ENCODE measurements at places on chromosomes 3 and 15.

DNA sequence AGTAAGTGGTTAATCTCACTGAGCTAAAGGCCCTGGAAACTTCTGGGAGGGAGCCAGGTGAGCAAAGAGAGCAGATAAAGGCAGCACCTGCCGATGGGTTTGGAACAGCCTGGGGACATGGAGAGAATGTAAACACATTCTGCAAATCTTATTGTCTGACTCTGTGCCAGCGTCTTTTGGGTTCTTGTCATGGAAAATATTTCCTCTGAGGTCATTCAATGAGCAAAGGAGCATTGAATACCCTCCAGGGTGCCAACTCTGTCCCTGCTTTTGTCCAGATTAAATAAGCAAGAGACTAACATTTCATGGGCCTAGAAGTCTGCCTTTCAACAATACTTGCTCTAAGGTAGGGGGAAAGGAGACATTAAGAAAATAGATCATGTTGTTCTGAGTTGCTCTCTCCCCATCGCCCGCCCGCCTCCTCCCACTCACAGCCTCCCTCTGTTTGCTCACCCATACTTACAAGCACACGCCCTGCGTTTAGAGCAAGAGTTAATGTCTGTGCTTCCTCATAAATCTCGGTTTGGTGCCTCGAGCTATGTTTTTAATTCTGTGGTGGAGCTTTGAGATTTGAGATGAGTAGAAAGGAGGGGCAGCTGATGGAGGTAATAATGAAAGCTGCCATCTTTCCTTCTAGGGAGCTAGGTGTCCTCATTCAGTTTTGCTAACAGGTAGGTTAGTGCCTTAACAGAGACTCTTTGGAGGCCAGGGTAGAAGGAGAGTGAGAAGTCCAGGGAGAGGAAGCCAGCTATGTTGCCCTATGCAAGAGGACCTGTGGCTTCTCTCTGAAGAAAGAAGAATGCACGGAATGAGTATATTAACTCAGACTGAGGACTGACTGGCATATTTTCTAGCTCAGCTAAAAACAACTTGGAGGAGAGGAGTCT lies 132.9 kb downstream of the TPRG1 start:
- peak; percentile 94 for DNase-seq

DNA sequence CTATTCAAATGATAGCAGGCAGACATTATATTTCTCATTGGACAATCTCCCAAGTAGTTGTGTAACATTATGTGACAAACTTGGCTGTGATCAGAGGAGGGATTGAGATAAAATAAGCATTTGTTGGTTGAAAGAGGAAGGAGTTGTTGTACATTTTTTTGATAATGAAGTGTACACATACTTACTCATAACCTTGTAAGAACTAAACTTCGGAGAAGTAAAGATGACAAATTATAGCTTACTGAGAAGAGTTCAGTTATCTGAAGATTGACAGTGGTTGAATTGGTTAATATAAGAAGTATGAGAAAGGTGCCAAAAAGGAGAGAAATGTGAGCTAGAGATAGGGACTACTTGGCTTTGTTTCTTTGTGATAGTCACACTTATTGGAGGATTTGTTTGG lies 32.6 kb downstream of the STT3B start:
- no peak for DNase-seq

GRCh38 chr3:8574040-8574669 lies 70.4 kb downstream of the SSUH2 start:
- no peak for DNase-seq

- no peak for DNase-seq
Measured at GRCh38 chr3:27254896-27255295, 114.3 kb downstream of the NEK10 start.

DNA sequence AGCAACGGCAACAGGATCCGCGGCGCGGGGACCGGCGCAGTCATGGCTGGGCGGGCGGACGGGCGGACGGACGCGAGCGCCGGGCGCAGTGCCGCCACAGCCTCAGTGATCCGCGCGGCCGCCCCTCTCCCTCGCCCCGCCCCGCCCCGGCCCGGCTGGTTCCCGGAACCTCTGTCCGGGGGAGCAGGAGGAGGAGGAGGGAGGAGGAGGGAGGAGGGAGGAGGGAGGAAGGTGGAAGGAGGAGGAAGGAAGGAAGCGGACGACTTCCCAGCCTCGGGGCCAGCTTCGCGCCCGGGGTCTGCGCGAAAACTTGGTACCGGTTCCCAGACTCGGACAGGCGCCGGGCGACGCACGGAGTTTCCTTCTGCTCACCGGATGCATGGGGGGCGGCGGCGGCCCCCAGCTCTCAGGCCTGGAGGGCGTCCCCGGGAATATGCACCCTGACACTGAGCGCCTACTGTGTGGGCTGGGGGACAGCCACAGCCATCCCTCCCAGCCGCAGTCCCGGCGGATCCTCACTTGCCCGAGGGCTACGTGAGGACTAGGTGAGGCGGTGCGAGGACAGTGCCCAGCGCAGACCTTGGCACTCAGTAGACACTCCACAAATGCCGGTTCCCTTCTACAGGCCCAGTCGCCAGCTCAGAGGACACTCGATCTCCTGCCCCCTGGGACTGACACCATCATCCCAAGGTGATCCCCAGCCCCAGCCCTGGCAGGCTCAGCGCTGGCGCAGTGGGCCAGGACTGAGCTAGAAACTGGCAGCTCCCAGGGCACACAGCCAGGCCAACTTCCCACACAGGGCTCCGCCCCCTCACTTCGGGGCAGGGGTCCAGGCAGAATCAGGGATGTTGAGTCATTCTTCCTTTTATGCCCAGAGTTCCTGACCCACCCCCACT lies at the start of gene SHISA5:
TSS of gene SHISA5 (minus strand) at position 124 of the 896 bp plus-strand sequence. CDS start at position 44, 80 bp downstream.
- DNase-seq: no peak

DNA sequence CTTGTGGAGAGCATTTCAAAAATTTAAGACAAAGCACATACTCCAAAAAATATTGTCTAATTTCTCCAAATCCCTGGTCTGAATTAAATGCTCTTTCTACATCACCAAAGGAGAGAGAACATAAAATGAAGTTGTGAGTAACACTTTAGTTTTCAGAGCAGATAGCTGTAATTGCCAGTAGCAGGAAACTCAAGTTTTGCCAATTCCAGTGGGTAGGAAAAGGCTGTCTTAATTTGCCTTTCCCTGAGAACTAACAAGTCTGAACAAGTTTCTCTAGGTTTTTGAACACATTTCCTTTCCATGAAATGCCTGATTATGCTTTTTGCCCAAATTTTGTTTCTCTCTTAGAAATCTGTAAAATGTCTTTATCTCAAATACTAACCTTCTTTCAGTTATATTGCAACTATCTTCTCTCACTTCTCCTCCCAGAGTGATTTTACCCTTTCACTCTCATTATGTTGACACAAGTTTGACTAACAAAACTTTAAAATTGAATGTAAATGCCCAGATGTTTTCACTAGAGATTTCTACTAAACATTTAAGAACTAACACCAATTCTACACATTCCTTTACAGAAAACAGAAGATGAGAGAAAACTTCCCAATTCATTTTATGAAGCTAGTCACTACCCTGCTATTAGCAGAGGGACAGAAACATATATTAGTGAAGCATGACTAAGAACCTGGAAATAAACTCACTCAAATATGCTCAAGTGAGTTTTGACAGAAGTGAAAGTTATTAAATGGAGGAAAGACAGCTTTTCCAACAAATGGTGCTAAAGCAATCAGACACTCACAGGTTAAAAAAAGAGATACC lies 38.4 kb downstream of the RFX7 start:
- DNase-seq: no peak

DNA sequence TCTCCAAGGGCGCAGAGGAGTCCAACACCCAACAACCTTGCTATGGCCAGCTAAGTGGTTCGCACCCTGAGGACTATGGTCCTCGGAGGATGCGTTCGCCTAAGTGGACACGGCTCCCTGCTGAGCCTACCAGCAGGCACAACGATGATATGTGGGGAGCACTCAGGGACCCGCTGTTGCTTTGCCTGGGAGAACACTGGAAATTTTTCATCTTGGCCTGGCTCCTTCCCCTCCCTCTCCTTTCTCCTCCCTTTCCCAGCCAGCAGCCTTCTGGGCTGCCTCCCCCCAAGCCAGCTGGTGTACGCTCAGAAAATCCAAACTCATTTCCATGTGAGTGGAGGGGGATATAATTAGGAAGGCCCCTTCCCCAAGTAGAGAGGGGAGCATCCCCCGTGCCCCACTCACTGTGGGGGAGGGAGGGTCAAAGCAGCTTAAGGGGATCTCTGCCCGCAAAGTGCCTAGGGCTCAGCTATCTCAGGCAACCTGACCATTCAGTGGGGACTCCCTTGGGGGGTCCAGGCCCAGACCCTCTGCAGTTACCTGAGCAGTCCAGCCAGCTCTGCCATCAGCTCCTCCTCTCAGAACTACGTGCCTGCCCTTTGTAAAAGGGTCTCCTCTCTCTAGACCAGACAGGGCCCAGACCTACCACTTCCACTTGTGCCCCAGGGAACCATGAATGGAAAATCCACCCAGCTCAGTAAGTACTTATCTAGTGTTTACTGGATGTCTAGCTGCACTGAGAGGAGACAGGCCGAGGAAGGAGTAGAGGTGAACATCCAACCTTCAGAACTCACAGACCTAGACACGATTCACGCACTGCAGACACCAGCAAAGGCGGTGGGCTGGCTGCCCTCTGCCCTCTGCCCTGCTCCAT lies 742 bp upstream of the SEMA7A start:
- DNase-seq: no peak

DNA sequence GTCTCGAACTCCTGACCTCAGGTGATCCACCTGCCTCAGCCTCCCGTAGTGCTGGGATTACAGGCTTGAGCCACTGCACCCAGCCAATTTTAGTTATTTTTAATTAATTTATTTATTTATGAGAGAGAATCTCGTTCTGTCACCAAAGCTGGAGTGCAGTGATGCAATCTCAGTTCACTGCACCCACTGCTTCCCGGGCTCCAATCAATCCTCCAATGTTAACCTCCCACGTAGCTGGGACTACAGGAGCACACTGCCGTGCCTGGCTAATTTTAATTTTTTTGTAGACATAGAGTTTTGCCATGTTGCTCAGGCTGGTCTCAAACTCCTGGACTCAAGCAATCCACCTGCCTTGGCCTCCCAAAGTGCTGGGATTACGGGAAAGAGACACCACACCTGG lies 137.9 kb downstream of the TCF12 start:
- DNase-seq: no peak

GRCh38 chr3:57224856-57225255 lies 2.7 kb upstream of the APPL1 start:
- no peak for DNase-seq

- DNase-seq: no peak
Measured at GRCh38 chr3:26579116-26579515, 43.5 kb upstream of the LRRC3B start.

- no peak for DNase-seq
Measured at GRCh38 chr3:124149771-124150170, 157.8 kb upstream of the ROPN1 start.

- DNase-seq: no peak
Measured at GRCh38 chr3:71421820-71422566, 161.5 kb downstream of the FOXP1 start.

DNA sequence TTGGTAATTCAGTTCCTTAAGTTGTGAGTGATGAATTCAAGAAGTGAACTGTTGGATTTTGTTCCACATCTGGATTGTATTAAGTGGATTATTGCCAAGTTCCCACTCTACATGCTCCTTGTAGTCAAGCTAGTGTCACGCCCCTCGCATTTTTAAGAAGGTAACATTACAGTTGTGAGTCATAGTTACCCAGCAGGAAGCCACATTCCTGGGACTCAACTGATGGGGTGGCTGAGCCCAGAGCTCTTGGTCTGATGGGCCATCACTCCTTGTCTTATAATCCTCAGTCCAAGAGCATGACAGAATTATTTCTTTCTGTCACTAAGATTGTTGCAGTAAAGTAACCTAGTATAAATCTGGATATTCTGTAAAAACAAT lies 102.7 kb downstream of the PTPRG start:
- DNase-seq: no peak

- no peak for DNase-seq
Measured at GRCh38 chr3:37862219-37862902, 681 bp downstream of the CTDSPL start.

DNA sequence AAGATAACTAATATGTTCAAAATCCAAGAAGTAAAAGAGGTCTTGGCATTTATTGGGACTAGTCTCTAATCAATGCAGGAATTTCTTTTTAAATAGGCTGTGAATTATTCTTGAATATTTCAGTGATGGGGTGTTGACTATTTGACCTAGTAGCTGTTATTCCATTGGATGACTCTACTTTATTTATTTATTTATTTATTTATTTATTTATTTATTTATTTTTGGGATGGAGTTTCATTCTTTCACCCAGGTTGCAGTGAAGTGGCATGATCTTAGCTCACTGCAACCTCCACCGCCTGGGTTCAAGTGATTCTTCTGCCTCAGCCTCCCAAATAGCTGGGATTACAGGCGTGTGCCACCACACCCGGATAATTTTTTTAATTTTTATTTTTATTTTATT lies 1227.8 kb downstream of the ZPLD1 start:
- DNase-seq: no peak

DNA sequence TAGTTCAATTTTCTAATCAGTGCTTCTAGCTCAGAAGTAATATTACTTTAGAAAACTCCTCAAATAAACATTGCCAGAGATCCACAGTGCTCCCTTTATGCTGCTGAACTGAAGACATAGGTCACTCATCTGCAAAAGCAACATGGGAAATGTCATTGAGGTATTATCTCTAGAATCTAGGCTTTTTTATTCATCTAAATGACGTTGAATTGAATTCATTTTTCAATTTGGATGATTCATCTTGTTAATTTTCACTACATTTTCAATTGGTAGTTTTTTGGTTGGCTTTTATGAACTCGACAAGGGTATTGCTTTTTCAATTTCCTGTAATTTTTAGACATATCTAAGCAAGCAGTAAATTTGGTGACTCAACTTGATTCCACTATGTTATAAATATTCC lies 275.4 kb downstream of the NFKBIZ start:
- no peak for DNase-seq

- DNase-seq: no peak
Measured at GRCh38 chr15:90264671-90265070, 801 bp upstream of the NGRN start.

- no peak for DNase-seq
Measured at GRCh38 chr3:15797642-15798303, at the start of gene ANKRD28. Gene ANKRD28, minus strand, starts transcription at chr3:15797979. Its CDS starts 1,458 bp downstream, at chr3:15796521.

GRCh38 chr3:124558991-124559845 lies 171.0 kb upstream of the UMPS start:
- no peak for DNase-seq

- DNase-seq: no peak
Measured at GRCh38 chr3:67706934-67707333, 52.5 kb upstream of the SUCLG2 start.

GRCh38 chr3:194407423-194407822 lies 8.4 kb upstream of the GP5 start:
- DNase-seq: no peak

DNA sequence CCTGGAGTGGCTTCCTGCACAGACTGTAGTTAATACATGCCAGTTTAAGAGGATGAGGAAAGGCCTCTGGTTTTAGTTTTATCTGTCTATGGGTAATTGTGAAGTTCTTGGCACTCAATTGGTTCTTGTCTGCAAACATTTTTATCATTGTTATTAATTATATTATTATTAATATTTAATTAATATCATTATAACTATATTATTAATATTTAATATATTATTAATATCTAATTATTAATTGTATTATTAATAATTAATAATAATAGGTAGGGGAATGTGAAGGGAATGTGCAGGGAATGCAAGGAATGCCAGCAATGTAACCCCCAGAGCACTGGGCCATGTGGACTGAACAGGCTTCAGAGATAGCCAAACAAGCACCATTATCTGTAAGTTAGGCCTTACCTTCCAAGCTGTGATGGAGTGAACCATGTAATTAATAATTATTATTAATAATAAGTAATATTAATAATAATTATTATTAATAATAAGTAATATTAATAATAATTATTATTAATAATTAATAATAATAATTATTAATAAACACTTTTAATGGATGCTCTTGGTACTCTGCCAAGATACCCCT lies 79.8 kb upstream of the NMNAT3 start:
- DNase-seq: no peak

- no peak for DNase-seq
Measured at GRCh38 chr3:133461291-133461690, 61.4 kb downstream of the BFSP2 start.
